ENCODE measurements at places on chromosomes 12 and 14.
A peak's percentile ranks its signal among the peaks of the same experiment; 100 is the strongest.

GRCh38 chr14:100888789-100889315 lies 14.7 kb downstream of the RTL1 start:
- DNase-seq = no peak

DNA sequence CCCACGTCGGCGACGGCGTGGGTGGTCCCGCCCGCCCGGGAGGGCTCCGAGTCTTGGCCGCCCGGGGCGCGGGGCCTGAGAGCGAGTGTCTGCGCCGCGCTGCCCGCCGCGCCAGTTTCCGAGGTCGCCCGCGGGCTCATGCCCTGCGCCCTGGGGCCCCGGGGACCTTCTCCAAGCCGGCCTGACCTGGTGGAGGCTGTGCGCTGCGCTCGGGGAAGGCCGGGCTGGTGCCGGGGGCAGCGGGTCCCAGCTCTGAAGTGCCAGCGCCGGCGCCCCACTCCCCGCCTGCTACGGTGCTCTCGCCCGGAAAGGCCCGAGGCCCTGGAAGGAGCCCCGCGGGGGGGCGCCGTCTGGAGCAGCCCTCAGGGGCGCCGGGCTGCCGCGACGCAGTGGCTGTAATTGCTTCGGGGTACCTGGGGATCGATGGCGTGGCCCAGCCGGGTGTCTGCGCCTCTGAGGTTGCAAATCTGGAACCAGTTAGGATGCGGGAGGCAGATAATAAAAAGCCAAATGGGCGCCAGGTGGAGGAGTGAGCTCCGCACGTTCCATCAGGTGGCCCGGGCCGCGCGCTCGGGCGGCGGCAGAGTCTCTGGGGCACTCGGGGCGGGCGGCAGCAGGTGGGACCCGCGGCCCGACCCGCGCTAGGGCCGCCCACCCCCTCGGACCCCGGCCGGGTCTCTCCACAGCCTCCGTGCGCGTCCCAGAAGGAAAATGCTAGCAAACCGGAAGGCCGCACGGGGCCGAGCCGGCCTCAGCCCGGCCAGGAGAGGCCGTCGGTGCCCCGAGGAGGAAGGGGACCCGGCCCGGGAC lies 102.3 kb upstream of the DIO3 start:
- DNase-seq = no peak

DNA sequence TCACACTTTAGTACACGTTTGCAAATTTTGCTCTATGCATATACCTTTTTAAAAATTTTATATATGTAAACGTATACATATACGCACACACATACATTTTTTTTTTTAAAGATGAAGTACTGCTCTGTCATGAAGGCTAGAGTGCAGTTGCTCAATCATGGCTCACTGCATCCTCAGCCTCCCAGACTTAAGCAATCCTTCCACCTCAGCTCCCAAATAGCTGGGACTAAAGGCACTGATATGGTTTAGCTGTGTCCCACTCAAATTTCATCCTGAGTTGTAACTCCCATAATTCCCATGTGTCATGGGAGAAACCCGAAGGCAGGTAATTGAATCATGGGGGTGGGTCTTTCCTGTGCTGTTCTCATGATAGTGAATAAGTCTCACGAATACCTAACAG lies 220.8 kb upstream of the CAND1 start:
- no peak for DNase-seq

- DNase-seq = peak; percentile 38
Observed at GRCh38 chr12:48198672-48198971, 4.5 kb downstream of the OR10AD1 start.

- no peak for DNase-seq
Observed at GRCh38 chr14:44736326-44736725, 225.4 kb downstream of the KLHL28 start.

- no peak for DNase-seq
Observed at GRCh38 chr14:20413744-20414082, 412 bp upstream of the TEP1 start.
